ENCODE measurements at places on chromosomes 5 and 9.

GRCh38 chr9:96596601-96597111 lies 23.0 kb downstream of the CDC14B start:
- DNase-seq = no peak

DNA sequence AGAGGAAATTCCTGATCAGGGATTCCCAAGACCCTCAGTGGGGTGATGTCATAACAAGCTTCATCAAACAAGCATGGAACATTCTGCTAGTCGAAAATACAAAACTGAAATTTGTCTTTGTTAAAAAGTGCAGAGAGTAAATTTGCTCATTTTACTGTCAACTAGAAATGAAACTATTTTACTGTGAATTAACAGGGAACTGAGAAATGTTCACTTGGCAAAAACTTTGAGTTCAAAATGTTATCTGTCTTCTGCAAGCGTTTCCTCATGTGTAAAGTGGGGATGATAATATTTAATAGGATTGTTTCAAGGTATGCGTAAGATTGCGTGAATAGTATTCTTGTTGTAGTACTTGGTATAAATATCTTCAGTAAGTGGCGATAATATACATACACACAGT lies 45.4 kb downstream of the ALDH1A1 start:
- DNase-seq = no peak

DNA sequence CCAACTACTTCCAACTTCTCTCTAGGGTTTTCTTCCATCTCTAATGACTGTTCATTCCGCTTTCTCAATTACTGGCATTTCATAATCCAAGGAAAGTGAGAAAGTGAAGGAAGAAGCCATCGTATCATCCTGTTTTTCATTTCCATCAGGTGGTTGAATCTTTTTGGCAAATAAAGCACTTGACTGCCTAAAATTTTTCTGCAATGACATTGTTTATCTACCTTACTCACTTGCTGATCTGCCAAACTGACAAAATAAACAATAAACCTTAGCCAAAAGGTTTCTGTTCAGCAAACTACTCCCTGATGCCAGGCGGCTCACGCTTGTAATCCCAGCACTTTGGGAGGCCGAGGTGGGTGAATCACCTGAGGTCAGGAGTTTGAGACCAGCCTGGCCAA lies 18.4 kb downstream of the FNBP1 start:
- no peak for DNase-seq

DNA sequence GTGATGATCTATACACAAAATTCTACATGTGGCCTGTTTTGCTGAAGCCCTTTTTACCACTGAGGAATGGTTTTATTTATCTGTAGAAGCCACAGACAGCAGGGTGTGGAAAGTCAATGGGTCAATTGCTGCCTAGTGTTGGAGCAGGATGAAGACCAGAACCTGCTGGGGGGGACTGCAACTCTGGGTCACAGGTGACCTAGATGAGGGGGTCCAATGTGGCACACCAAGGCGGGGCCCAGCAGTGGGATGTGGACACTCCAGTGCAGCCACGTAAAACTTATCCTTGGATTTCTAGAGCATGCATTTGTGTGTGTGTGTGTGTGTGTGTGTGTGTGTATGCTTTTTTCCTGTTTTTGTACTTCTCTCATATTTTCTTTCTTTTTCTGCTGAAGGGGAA lies 147.5 kb upstream of the PHYKPL start:
- no peak for DNase-seq

DNA sequence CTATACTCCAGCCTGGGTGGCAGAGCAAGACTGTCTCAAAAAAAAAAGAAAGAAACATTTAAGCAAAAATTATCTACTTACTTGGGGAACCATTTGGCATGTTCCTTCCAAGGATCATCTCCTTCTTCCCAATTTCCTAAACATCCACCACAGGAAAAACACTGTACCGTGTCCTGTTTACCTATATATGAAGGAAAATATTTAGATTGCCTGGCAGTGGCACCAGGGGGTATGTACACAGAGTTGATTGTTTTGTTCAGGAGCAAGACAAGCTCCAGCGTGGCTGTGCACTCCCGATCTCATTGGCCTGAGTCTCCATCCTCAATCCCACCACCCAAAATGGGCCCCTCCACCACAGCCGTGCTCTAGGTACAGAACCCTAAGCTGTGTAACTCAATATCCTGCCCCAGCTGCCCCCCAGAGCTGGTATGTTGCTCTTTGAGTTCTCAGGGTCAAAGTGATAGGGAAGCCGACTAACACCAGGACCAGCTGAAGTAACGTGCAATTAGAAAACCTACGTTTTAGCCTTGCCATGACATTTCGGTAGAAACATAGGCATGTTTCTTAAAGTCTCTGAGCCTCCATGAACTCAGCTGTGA lies 13.8 kb downstream of the NAIP start:
- DNase-seq = no peak

- DNase-seq = no peak
Observed at GRCh38 chr9:65400886-65401285, 115.9 kb upstream of the FOXD4L5 start.

- no peak for DNase-seq
Observed at GRCh38 chr5:116436674-116437350, 137.8 kb downstream of the SEMA6A start.

DNA sequence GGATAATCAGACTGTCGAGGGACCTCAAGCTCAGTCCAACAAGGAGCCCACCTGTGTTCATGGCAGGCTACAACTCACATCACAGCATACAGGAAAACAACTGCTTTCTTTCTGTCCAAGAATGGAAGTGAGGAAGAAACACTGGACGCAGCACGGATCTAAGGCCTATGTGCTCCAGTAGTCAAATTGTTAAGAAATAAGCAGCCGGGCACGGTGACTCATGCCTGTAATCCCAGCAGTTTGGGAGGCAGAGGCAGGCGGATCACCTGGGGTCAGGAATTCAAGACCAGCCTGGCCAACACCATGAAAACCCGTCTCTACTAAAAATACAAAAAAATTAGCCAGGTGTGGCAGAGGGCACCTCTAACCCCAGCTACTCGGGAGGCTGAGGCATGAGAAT lies 427.8 kb downstream of the BNC2 start:
- DNase-seq = no peak

GRCh38 chr9:80968611-80969010 lies 720.7 kb downstream of the TLE1 start:
- no peak for DNase-seq
